ENCODE measurements at places on chromosomes 13 and 19.

DNA sequence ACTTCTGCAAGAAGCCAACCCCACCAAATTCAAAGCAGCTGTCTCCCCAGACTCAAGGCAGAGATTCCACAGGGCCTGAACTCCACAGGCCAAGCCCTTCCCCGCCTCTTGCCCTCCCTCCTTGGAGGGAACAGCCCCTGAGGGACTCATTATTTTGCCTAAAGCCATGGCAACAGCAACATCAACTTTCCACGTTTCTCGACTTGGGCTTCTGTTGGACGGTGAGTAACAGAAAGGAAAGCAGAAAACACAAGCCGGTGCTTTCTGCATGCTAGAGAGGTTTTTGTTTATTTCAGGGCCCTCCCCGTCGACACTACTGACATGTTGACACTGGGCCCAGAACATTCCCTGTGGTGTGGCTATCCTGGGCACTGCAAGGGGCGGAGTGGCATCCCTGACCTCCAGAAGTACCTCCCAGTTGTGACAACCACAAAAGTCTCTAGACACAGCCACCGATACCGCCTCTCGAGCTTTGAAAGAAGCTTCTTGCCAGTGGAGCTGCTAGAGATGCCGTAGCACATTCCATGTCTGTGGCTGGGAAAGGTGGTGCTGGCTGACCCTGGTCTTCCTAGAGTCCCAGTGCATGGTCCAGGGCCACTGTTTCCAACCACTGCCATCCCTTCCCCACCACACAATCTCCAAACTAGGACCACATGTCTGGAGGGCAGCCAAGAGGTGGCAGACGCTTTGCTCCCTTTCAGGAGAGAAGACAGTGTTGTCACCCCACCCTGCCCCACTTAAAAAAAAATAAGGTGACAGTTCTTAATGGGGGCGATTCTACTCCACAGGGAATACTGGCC lies 12.8 kb downstream of the CAPS start:
- DNase-seq: peak; percentile 8

- DNase-seq: peak; percentile 53
These were observed 8.9 kb downstream of the CEBPA start for GRCh38 chr19:33293255-33294057.

DNA sequence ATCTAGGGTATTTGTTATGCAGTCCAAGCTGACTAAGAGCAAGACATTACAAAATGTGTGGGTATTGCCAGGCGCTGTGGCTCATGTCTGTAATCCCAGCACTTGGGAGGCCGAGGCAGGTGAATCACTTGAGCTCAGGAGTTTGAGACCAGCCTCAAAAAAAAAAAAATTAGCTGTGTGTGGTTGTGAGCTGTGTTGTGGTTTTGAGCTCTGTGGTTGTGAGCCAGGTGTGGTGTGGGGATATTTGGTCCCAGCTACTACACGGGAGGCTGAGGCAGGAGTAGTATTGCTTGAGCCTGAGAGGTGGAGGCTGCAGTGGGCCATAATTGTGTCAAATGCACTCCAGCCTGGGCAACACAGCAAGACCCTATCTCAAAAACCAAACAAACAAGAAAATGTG lies 5.6 kb upstream of the KEAP1 start:
- DNase-seq: no peak

GRCh38 chr19:19416280-19416679 lies 10.8 kb downstream of the GATAD2A start:
- DNase-seq: no peak

DNA sequence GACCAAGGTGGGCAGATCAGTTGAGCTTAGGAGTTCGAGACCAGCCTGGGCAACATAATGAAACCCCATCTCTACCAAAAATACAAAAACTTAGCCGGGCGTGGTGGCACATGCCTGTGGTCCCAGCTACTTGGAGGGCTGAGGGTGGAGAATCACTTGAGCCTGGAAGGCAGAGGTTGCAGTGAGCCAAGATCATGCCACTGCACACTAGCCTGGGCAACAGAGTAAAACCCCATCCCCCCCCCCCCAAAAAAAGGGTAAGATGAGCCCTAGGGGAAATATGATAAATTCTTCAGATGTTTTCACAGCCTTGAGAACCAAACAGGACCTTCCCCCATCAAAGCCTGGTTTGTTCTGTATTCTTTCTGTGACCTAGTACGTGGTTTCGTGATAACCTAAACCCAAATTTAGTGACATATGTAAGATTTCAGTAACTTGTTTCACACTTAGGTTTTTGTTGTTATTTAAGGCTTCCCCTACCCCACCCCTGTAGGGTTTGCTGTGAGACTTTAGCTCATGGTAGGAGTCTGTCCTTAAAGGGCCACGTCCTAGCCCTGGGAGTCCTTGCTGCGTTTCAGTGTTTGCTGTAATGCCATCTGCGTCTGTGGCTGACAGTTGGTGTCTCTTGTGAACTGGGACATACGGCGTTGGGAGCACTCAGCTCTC lies 49.6 kb downstream of the MYO9B start:
- no peak for DNase-seq

DNA sequence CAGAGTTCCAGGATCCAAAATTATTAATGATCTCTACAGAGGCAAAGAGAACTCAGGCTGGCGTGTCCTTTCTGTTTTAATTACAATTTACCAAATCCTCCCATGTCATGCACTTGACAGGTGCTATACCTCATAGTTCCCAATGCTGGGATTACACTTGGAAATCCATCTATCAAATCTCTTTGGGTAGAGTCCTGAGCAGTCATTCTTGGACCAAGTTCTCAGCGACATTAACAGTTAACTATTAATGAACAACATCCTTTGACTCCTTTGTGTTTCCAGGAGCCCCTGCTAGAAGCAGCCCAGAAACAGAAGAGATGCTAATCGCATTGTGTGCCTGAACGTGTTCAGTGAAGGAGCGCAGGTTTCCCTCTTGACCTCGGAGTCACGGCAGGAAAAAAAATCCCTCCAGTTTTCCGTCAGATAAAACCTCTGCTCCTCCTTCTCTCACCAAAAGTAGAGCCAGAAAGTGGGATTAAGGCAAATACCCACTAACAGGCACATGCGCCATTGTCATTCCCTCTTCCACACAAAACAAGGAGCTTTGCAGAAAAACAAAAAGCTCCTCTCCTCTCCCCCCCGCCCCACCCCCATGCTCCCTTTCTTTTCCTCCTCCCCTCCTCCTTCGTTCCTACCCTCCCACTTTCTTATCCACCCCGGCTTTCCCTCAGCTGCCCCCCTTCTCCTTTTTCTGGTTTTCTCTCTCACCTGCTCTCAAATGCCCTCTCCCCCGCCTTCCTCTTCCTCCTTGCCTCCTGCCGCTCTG lies 224.7 kb downstream of the ZIC5 start:
- DNase-seq: no peak

DNA sequence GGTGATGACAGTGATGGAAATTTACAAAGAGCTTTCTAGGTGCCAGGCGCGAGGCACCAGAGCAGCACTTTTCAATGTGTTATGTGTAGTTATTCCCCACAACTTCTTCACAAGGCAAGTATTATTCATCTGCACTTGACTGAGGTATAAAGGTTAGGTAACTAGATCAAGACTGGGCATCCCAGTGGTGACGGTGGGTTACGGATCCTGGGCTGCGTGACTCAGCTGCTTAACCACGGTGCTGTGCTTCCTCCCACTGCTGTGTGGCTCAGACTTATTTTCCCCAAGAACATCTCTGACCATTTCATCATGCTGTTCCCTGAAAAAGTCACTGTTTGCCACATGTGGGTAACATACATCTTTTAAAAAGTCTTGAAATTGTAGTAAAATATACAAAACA lies 19.3 kb downstream of the EDDM13 start:
- no peak for DNase-seq

GRCh38 chr19:48689449-48689848 lies 6.3 kb upstream of the FUT2 start:
- DNase-seq: no peak

GRCh38 chr13:97376981-97377380 lies 57.0 kb upstream of the RAP2A start:
- DNase-seq: no peak

DNA sequence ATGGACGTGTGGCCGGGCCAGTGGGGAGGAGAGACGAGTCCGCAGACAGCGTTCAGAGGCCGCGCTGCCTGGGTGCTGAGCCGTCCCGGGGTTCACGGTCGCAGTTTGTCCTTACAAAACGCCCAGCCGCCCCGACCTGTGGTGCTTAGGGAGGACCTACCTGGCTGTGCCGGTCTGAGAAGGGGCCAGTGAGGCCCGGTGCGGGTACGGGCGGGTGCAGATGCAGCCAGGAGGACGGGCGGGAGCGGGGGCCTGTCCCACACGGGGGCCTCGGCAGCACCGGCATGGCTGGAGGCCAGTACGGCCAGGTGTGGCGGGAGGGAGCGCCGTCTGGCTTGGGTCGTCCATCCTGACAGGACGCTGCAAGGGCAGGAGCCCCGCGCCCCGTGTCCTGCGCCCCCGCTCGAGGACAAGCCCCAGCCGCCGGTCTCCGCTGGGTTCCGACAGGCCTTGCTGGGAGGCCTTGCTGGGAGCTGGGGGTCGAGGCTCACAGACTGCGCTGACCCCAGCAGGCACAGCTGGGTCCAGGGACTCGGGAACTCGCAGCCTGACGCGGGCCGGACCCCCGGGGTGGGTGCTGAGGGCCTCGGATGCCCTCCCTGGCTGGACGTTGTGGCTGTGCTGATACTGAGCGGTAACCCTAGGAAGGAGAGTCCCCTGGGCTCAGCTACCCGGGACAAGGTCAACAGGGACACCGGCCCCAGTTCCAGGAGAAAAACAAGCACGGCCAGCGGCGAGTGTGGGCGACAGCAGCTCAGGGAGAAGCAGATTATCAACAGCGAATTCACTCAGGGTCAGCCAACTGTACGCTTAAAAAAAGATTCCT lies 5.3 kb upstream of the PROZ start:
- peak; percentile 32 for DNase-seq

GRCh38 chr13:59303433-59303832 lies 860.3 kb downstream of the DIAPH3 start:
- DNase-seq: no peak

DNA sequence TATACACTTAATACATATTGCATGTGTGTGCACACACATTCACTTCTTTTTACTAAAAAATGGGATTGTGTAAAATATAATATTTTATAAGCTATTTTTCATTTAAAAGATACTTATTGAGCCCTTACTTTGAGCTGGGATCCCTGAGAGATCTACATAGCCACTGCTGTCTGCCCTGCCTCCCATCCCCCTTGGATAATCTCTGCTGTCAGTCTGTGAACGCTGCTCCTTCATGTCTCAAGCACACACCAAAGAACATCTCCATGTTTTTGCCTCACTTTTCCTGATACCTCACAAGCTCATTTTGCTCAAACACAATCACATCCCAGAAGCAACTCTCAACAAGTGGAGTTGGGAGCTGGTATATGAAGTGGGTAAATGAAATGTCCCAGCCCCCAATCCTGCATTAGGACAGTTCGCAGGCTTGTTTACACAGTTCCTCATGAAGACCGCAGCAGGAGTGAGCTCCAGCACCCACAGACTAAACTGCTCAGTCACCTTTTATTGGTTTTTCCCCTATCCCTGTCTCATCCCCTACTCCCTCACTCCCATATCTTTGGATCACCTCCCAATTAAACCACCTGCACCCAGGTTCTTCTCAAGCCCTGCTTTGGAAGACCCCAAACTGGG lies 108.3 kb upstream of the FRY start:
- DNase-seq: no peak

DNA sequence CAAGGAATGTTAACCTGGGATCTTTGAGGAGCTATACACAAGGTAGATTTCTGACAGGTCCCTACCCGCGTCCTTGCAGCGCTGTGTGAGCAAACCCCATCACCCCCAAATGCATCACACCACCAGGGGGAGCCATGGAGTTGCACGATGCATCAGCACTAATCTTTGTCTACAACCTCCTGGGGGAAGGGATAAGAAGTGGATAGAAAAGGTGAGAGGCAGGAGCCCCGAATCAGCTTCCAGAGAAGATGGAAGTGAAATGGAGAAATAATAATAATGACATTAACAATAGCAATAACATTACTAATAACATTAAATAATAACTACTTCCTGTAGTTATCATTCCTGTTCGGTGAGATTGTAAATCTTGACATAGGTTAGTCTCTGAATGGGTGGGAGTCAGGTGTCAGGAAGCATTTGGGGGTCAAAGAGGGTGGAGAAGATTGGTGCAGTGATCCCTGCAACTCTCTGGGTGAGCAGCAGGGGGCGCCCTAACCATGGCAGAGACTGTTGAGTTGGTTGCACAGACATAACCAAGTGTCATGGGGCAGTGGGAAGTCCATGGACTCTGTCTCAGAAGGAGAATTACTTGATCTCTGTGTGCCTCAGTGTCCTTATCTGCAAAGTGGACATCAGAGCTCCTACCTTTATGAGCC lies 16.5 kb downstream of the SIGLEC7 start:
- peak; percentile 38 for DNase-seq

DNA sequence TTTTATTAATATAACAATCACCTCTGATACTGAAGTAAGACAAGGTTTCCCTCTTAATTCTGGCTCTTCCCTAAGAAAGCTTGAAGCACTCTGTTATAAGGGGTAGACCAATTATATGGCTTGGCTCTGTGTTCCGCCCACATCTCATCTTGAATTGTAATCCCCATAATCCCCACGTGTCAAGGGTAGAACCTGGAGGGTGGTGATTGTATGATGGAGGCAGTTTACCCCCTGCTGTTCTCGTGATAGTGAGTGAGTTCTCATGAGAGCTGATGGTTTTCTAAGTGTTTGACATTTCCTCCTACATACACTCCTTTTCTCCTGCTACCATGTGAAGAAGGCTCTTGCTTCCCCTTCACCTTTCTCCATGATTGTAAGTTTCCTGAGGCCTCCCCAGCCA lies 363.8 kb upstream of the PCDH20 start:
- no peak for DNase-seq

DNA sequence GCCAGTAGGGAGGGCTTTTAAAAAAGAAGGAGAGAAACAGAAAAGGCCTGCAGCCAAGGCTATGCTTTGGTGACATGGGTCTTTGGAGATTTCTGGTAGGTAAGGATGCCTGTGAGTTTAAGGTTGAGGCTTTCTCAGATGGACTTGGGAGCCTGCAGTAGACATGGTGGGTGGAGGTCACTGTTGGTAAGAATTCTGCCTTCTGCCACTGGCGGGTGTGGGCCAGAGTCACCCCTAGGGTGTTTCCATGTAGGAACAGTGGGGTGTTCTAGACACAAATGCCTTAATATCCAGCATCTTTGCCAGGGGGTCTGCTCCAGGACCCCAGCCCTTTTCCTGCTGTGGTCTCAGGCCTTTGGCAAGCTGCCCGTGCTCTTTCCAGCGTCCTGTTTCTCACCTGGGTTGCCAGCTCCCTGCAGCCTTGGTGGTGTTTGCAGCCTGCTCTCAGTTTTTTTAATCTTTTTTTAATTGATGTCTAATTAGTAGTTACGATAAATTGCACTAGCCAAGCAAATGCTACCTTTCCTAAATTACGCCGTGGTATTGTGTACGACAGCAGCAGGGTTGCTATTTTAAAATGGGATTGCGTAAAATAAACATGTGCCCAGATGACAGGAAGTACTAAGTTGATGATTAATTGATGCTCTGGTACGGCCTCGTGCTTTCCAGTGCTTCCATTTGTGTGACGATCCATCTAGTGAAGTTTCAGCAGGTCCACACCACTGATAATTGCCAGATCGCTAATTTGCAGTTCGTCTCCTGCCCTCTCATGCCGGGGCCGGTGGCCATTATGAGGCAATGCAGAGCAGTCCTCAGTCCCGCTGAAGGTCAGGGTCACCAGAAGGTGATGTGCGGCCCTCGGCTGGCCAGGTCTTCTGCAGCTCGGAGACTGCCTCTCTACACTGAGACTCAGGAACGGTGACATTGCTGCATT lies 35.3 kb upstream of the NPAS1 start:
- DNase-seq: peak; percentile 76

- DNase-seq: peak; percentile 88
These were observed 674 bp upstream of the FBXL12 start for GRCh38 chr19:9819596-9819909.
